ENCODE measurements at places on chromosomes 11 and 22. TPM values are rescaled to one million over a fixed set of nuclear protein-coding genes. Genes with fewer than 3 reads are reported as not detected.

The ALDH3B1 gene
- total RNA-seq: 60.8 TPM

The TMA7B gene
- total RNA-seq: not detected

The MIAT gene
- 0.82 TPM for total RNA-seq

The BTBD18 gene
- not detected for total RNA-seq

DNA sequence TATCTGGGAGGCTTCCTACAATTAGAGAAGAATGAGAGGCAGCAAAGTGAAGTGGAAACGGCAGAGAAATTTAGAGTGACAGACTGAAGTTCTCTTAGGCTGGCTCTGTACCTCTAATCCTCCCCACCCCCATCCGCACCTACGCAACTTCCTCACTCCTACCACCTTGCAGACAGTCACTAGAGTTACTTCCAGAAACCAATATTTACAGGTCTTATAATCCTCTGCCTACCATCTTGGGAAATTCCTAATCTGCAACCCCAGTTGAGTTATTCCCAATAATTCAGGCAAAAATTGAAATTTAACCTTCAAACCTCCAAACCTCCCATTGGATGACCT lies 71.7 kb downstream of the PAK1 start:
- no peak for DNase-seq

GRCh38 chr22:21989049-21989448 lies 6.5 kb upstream of the TOP3B start:
- no peak for DNase-seq

- DNase-seq: no peak
Measured at GRCh38 chr11:113270080-113270479, 44.3 kb upstream of the TTC12 start.

GRCh38 chr11:34149274-34149673 lies 43.8 kb downstream of the NAT10 start:
- no peak for DNase-seq
